ENCODE measurements at places on chromosomes 1 and 21. TPM values are rescaled to one million over a fixed set of nuclear protein-coding genes. Genes with fewer than 3 reads are reported as not detected.
A peak's percentile ranks its signal among the peaks of the same experiment; 100 is the strongest.

DNA sequence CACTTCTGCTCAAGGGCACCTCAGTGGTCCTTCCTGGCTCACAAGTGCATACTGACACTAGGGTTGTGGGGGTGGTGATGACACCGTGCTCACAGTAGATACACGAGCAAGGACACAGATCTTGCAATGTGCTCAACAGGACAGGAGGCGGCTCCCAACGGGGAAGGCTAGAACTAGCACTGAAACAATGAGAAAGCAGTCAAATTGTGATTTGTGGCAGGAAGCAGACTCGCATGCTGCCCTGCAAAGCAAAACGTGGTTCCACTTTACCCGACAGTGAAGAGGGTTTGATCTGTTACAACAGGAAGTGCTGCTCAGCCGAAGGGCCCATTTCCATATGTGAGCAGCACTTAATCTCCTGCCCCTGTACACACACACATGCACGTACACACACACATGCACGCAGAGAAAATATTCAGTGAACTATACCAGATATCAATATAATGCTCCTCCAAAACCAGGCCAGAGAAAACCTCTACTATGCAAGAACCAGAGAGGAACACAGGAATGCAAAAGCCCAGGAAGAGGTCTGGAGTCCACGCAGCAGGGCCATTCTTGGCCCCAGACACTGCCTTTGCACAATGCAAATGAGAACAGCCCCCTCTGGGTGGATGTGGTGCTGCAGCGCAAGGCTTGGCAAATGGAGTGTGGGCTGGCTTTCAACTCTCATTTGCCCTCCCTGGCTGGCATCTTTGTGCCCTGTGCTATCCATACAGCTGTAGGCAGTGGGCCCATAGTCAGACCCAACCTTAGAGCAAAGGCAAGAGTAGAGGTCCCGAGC lies 47.1 kb downstream of the KANK4 start:
- no peak for DNase-seq

GRCh38 chr1:36392836-36393235 lies 4.9 kb downstream of the LSM10 start:
- no peak for DNase-seq

- DNase-seq = peak; percentile 41
These were observed 43.4 kb upstream of the MRPS6 start for GRCh38 chr21:34029743-34030528.

DNA sequence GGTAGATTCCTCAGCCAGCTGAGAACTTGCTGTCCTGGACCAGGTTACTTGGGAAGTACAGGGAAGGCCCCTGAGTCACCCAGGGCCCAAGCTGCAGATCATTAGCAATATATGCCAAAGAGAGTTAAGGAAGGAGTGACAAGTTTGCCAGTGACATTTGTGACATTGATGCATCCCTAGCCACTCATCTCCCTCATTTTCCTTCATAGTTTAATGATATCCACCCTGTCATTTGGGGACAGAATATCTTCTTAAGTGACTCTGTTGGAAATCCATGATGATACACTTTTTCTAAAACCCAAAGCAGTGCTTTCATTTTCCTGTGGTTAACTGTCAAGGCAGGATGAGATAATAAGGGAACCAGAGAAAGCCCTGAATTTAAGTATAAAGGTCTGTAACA lies 3.2 kb downstream of the TNN start:
- no peak for DNase-seq

DNA sequence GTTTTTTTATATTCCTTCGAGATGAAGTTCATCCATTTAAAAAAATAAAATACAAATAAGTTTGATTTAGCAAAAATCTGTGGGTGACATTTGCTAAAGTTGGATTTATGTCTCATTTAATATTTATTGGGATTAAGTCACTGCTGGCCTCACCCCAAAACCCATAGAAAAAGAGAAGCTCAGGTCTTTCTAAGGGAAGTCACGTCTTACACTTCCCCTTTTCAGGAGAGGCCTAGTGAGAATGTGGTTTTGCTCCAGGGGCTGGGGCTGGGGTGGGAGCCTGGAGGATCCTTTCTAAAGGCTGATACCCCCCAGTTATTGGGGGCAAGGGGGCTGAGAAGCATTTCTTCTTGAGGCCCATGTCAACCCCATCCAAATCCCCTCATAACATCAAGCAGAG lies 300.3 kb downstream of the DSCAM start:
- DNase-seq = no peak

- no peak for DNase-seq
These were observed 1.9 kb upstream of the TFAP2E start for GRCh38 chr1:35571263-35571662.

- no peak for DNase-seq
These were observed 31.0 kb downstream of the TRIT1 start for GRCh38 chr1:39852214-39852791.

- DNase-seq = no peak
These were observed 302.8 kb downstream of the MATN1 start for GRCh38 chr1:30420519-30421050.

GRCh38 chr1:60573726-60574409 lies 500.3 kb upstream of the C1orf87 start:
- no peak for DNase-seq

DNA sequence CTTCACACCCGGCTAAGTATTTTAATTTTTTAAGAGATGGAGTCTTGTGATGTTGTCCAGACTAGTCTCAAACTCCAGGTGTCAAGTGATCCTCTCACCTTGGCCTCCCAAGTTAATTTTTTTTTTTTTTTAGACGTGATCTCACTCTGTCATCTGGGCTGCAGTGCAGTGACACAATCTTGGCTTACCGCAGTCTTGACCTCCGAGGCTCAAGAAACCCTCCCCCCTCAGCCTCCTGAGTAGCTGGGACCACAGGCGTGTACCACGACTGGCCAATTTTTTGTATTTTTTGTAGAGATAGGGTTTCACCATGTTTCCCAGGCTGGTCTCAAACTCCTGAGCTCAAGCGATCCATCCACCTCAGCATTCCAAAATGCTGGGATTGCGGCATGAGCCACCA lies 11.7 kb upstream of the IFNLR1 start:
- no peak for DNase-seq

GRCh38 chr1:220734571-220735326 lies 13.4 kb upstream of the MTARC2 start:
- no peak for DNase-seq

- DNase-seq = no peak
These were observed 756 bp upstream of the RBM34 start for GRCh38 chr1:235161685-235162327.

GRCh38 chr1:117365350-117366176 lies 1.7 kb upstream of the MAN1A2 start:
- DNase-seq = no peak

- DNase-seq = no peak
These were observed 105.9 kb downstream of the DTL start for GRCh38 chr1:212141404-212141803.

DNA sequence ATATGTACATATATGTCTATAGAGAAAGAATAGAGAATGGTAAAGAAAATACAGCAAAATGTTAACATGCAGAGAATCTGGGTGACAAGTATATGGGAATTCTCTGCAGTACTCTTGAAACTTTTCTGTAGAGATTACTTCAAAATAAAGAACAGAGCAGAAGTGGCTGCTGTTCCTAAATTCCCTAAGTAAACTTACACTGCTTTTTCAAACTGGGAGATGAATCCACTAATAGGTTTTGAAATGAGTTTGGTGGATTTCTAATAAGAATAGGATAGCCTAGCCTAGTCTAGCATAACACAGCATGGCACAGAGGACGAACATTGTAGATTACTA lies 450 bp upstream of the CR2 start:
- no peak for DNase-seq

DNA sequence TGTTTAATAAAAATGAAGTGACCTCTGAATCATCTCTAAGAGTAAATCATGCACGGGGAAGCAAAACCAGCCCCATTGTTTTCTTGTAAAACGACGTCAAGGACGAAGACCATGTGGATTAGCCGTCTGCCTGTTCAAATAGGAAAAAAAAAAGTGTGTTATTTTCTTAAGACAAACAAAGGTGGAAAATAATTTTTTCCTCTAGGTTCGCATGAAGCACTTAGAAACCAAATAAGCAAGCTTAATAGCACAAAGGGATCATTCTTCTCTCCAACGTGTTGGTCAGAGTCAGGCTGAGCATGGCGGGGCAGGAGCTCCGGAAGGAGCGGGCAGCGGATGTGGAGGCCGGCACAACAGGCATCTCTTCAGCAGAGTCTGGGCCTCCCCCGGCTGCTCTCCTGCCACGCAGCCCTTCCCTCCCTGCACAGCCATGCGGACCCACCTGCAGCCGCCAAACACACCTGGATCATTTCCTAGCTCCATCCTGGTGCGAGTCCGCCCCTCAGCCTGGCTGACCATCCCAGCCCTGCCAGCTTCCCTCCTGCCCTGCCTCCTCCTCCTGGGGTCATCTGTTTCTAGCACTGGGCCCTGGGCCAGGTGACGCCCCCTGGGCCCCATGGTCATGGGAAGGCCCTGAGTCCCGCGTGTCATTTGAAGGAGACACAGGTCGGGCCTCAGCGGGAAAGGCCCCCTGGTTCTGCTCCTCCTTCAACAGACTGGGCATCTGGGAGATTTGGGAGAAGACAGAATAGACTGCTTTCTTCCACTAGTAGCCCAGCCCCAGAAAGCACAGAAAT lies 40.2 kb downstream of the MX1 start:
- DNase-seq = no peak

DNA sequence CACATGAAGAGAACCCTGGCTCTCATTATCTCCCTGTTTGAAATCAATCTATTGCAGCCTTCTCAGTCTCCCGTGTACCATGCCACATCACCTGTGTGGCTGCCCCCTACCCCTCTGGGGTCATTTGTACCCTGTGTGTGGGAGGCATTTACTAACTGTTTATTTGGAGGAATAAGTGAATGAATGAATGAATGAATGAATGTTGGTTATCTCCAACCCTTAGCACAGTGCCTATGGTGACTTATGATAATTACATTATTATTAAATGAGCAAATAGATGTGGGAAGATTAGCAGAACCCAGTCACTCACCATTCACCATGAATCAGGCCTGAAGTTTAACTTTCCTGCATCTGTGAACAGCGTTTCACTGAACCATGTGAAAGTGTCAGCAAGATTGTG lies 560.8 kb downstream of the MATN1 start:
- no peak for DNase-seq

DNA sequence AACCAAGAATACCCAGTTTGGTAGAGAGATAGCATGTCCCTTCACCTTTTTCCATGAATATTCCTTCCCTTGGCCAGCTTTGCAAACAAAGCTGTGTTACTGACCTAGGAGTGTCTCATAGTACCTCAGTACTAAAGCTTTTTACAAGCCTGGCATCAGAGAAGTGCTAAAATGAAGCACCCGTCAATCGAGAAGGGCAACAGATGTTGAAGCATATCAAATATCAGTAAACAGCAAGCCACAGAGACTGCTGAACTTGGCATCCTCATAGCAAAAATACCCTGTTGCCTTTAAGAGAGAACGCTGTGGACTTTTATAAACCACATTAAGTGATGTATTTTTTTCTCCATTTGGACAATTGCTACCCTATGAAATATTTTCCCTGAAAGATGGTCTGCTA lies 128.6 kb upstream of the HOOK1 start:
- no peak for DNase-seq

DNA sequence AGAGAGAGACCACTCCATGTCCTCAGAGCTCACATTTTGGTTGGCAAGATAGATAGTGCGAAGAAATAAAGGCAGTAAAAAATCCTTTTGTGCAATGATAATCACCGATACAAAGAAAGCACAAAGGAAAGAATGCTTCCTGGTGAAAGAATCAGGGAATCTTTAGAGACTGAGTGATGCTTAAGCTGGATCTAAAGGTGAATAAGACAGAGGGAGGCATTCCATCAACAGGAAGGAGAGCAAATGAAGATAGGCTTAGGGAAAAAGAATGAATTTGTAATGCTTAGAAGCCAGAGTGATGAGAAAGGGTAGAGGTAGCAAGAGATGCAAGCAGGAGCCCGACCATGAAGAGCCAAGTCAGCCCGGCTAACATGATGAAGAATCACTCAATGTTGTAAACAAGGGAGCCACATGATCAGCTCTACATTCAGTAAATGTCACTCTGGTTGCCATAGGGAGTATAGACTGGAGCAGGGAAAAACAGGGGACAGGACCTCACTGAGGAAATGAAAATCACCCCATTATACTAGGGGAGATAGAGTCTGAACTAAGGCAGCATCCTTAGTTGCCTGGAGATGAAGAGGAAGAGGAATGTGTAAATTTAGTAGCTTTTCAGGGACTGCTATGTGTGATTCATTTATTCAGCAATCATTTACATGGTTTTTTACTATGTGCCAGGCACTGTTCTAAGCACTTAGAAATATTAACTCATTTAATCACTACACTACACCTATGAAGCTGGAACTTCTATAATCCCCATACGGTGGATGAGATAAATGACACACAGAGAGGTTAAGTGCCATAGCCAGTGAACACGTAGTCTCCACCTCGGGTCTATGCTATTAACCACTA lies 402.6 kb upstream of the NFIA start:
- DNase-seq = no peak

DNA sequence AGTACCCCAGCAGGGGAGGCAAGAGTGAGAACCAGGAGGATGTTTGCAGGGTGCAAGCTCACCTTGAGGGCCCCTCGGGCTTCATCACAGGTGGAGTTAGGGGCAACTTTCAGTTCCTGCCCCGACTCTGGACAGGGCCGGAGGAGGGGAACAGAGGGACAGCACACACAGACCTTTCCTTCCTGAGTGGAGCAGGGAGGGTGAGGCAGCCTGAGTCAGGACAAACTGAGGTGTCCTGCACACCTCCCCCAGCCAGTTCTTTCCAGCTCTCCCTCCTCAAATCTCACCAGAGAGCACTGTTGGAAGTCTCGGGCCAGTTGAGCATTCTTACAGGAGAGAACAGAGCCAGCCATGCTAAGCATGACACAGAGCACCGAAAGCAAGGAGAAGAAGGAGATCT lies 1.5 kb downstream of the ENTREP3 start:
- no peak for DNase-seq

- DNase-seq = no peak
These were observed 24.0 kb upstream of the ELOA start for GRCh38 chr1:23719162-23719820.

DNA sequence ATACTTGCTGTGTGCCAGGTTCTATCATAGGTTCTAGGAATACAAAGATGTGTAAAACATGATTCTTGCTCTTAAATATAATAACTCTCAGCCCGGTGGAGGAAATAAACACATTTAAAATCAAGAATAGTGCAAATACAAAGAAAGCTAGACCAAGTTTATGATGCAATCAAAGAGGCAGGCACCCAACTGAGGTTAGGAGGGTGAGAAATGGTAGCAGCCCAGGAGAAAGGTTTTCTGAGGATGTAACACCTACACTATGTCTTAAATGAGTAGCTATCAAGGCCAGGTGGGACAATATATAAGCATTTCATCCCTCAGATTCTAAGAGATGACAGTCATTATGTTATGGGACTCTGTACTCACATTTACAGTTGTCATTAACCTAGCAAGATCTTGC lies 9.7 kb upstream of the PIGC start:
- no peak for DNase-seq

The PPOX gene
- 13.8 TPM for total RNA-seq

The ZNF683 gene
- 0.11 TPM for total RNA-seq

The WNT2B gene
- total RNA-seq = 0.24 TPM

The SLC45A1 gene
- 0.38 TPM for total RNA-seq

The AIM2 gene
- total RNA-seq = 36.4 TPM

The AIRE gene
- total RNA-seq = not detected

The KLHDC9 gene
- total RNA-seq = 0.43 TPM

The CR1L gene
- not detected for total RNA-seq

All from activated T-cell treated with anti-CD3 and anti-CD28 coated beads, Interleukin-2, amount 50 U/mL, for 4 hours (primary cell).